ENCODE measurements at places on chromosomes 11 and 22.

DNA sequence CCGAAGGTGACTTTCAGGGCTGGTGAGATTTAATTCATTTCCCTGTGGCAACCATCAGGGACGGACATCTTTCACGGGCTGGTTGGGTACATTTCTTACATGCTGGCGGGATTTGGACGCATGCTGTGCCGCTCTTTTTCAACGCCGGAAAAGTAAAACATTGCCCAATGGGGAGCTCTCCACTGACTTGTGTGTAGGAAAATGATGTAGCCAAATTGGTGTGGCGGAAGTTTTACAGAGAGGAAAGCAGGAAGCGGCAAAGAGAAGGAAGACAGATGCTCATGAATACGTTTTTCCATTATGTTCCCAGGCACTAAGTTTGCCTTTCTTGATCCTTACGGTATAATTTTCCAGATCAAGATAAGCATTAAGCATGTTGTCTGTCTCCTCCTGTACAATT lies 375.8 kb downstream of the NTM start:
- no peak for DNase-seq

- no peak for DNase-seq
These were observed 752.7 kb downstream of the METTL15 start for GRCh38 chr11:28860893-28861292.

DNA sequence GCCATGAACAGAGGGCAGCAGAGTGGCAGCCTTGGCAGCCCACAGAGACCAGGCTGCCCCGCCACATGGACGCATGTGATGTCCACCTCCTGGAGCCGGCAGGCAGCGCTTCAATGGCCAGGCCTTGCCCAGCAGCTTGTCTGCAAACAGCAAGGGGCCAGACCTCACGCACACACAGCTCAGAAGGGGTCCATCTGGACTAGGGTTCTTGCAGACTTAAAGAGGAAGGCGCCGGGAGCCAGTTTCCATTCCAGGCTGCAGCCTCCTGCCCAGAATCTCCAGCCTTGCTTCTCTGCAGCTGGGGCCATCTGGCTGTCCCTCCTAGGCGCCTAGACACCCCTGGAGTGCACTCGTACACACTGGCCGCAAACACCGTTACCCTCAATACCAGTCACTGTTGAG lies 91.9 kb upstream of the TMEM45B start:
- DNase-seq: no peak

GRCh38 chr22:37760152-37760551 lies 47.6 kb upstream of the GCAT start:
- no peak for DNase-seq

DNA sequence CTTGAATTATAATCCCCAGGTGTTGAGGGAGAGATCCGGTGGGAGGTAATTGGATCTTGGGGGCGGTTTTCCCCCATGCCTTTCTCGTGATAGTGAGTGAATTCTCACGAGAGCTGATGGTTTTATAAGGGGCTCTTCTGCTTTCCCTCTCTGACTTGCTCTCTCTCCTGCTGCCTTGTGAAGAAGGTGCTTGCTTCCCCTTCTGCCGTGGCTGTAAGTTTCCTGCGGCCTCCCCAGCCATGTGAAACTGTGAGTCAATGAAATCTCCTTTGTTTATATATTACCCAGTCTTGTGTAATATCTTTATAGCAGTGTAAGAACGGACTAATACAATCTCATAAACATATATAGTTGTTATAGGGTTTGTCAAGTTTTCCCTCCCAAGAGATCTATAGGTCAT lies 32.8 kb downstream of the KCNE3 start:
- no peak for DNase-seq

All from CD4-positive, alpha-beta T cell treated with Interleukin-2 at 100 ng/mL for 4 hours (primary cell).